ENCODE measurements at places on chromosomes 7 and 10. TPM values are rescaled to one million over a fixed set of nuclear protein-coding genes. Genes with fewer than 3 reads are reported as not detected.

DNA sequence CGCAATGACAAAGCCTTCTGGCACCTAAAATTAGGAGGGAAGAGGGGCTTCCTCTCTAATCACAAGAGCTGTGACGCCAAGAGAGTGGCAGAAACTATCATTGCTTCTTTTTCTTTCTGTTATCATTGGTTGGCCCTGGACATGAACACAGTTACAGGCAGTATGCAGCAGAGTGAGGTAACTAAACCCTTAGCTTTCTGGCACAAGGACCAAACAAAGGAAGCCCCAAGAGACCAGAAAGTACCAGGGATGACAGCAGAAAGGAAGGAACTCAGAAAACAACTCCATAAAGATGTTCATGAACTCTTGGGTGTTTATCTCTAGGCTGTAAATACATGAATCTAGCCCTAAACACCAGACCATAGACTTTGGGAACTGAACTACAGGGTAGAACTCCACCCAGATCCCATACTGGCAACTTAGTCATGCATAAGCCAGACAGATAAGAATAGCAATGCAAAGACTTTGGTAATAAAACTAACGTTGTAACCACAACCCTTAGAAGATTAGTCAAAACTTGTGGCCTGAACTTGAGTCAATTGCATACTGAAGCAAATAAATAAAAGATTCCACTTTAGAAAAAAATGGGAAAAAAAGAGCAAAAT is 195.7 kb upstream of the PTN start:
- DNase-seq, result no peak

DNA sequence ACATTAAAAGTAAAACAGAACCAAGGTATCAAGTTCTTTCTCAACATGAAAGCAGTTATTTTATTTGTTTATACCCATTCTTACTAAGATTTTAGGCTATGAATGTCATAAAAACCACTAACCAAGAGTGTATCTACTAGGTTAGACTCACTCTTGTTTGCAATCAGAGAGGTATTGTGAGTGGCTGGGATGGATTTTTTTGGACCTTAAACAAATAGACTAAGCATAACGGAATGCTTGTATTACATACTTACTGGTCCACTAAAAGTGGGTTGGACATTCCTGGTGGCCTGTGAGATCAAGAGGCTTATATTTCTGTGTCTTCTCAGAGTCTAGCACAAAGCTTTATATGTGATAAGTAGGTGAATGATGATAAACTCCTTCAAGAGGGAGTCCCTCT is 32.6 kb upstream of the CBLL1 start:
- DNase-seq, result no peak

Gene PIP
- total RNA-seq, result not detected

Gene CAMK2B
- total RNA-seq, result not detected

DNA sequence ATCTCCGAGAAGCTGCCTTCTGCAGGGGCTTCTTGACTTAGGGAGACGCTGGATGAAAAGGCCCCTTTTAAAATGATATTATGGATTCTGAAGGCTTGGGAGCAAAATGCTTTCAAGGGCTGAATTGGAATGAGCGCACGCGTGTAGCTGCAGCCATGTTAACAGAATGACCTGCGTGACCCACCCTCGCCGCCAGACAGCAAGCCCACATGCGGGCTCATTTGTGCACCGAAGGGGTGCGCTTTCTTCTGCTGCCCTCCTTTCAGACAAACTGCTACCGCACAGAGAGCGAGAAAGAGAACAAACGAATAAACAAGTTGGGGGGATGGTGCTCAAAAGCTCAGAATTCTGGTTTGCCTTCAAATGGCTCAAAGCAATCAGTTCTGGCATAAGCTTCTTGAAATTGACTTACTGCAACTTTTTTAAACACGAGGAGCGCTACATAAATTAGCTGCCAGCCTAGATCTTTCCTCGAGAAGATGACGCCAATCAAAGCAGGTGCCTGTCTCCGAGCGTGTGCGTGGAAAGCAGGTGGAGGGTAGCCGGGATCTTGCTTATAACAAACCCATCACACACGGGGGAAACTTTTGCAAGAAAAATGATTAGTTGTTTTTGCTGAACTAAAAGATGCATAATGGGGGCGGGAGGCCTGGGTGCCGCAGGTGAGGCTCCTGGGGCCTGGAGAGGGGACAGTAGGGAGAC is 268.4 kb downstream of the MAD1L1 start:
- DNase-seq, result no peak

Measured in GM23338 (cell line).